ENCODE measurements at places on chromosomes 1 and 21. TPM values are rescaled to one million over a fixed set of nuclear protein-coding genes. Genes with fewer than 3 reads are reported as not detected.

DNA sequence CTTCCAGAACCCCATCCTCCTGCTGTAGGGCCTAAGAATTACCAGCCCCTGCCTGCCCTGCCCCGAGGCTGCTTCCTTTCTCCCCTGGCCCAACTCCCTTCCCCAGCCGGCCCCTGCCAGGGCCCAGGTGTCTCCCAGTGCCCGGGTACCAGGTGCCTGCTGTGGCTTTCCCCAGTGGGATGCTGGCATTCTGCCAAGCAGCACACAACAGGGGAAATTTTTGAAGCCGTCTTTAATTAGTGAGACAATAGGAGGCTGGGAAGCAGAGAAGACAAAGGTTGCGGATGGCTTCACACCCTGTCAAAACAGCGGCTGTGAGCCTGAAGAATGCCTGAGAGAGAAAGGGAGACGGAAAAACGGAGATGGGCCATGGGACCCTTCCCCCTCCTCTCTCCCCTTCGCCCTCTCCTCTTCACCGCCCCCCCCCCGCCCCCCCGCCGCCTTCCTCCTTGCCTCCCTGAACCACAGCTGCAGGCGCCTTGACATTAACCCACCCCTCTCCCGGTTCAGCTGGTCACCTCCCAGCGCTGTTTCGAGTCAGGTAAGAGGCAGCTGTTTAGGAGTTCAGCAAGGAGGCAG lies 33.6 kb downstream of the LRRN2 start:
- DNase-seq = no peak

DNA sequence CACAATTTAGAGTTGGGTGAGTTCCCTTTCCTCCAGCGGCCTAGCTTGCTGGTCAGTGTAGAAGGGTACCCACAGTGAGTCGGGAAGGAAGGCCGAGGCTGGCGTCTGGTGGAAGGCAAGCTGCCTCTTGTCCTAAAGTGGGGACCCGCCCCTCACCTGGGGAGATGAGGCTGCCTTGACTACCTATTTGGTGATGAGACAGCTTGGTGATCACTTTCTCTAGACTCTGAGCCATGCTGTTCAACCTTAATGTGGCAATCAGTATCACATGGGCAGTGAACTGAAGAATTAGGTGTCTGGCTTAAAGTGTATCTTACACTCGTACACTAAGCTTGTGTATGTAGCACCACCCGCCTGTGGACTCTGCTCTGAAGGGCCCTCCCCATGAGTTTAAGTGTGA lies 100.7 kb downstream of the COLGALT2 start:
- no peak for DNase-seq

DNA sequence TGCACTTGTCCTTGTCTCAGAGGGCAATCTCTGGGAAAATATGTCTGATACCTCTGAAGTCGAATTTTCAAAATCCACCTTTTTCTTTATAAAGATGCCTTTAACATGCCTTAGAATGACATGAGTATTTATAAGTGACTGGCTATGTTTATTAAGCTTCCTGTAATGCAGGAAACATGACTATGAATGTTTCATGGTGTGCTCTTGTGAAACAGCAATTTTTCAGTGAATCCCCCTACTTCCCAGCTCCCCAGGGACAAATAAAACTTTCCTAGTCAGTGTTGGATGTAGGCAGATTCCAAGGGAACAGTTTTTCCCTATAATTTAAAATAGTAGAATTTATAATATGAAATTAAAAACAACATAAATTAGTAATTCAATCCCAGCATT lies 437.0 kb downstream of the LMO4 start:
- no peak for DNase-seq

DNA sequence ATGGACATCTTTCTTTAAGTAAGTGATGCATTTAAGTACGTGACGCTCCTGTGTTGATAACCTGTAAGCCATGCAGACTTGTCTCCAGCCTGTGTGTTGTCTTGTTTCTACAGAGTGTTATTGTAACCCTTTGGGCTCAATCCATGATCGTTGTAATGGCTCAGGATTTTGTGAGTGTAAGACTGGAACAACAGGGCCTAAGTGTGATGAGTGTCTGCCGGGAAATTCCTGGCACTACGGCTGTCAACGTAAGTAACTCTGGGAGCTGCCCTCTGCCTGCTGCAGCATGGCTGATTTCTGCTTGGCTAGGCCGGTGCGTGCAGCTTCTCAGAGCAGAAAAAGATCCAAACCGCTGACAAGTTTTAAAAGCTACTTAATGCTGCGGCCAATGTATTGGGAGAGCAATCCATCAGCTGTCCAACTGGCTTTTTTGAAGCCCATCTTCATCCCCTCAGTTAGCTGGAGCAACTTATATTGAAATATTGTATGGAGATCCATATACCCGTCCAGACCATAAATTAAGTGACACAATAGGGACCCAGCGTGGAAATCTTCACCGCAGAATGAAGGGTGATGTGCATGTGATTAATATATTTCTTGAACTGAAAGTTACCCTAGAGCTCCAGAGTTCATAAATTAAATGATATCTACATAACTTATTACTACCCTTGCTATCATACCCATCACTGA lies 295.9 kb downstream of the NTNG1 start:
- peak; percentile 64 for DNase-seq

GRCh38 chr21:31347435-31348032 lies 3.5 kb upstream of the TIAM1 start:
- DNase-seq = no peak

- no peak for DNase-seq
Measured at GRCh38 chr1:234683127-234683860, 73.3 kb upstream of the IRF2BP2 start.

DNA sequence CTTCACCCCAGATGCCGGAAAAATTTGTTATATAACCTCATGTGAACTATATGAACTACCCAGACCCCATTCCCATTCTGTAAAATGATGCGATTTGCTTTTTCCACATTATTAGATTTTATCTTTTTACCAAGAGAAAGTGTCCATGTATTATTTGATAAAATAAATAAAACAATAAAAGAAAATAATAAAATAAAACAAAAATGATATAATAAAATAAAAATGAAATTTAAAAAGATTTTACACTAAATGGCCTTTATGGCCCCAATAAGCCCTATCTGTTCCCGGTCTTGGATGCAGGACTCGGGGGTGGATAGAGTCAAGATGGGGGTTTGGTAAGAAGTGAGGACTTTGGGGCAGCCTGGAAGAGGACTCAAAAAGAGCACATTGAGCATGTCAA lies 357.2 kb downstream of the MATN1 start:
- DNase-seq = no peak

DNA sequence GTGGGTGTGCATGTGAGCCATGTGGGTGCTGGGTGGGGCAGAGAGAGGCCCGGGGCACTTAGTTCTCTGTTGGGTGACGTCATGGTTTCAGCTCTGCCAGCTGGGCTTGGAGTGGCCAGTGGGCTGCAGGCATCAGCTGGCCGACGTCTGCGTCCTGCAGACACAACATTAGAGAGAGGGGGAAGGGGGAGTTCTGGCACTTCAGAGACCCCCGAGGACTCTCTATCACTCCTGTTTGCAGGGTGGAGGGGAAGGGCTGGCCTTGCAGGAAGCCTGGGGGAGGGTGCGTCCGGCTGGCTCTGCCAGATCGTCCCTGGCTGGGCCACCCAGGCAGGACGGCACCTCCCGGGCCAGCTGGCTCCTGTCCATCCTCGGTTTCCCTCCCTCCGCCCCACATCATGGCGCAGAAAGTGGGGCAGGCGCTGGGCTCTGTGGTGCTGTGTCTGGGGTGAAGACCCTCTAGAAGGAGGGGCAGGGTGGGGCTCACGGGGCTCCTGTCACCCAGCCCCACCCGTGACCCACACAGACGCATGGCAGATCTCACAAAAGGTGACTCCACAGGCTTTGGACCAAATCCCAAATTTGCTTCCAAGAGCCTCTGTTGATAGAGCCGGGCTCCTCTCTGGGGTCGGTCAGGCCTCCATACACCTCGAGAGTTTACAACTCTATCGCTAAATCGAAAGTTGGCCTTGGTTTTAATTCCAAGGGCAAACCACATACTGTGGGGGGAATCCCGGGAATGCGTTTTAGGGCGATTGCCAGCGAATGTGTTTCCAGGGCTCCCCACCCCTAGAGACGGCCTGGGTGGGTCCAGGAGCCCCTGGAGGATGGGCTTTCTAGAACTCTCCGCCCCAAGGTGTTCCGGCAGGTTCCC lies 73.4 kb upstream of the TTC34 start:
- no peak for DNase-seq

DNA sequence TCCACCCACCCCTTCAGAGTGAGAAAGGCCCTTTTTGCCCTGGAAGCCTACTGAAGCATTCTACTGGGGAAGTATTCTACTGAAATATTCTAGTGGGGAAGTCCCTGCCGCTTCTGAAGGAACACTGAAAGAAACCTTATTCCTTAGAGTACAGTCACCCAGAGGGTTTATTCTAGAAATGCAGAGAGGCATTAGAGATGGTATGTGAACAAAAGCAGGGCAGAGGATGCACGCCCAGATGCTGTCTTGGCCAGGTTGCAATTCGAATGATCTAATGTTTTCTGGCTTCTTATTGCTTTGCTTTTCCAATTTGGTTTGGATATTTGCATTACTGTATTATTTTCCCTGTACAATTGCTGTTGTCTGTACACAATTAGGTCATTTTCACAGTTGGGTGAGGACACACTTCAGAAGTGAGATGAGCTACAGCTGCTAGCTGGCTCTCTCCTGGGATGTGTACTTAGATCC lies 37.1 kb downstream of the CCN1 start:
- DNase-seq = no peak

GRCh38 chr1:10691740-10692125 lies 104.7 kb downstream of the CASZ1 start:
- DNase-seq = no peak

GRCh38 chr1:169809370-169810095 lies 14.8 kb upstream of the METTL18 start:
- no peak for DNase-seq

GRCh38 chr1:151993084-151993733 lies 450 bp downstream of the S100A10 start:
- peak; percentile 73 for DNase-seq

DNA sequence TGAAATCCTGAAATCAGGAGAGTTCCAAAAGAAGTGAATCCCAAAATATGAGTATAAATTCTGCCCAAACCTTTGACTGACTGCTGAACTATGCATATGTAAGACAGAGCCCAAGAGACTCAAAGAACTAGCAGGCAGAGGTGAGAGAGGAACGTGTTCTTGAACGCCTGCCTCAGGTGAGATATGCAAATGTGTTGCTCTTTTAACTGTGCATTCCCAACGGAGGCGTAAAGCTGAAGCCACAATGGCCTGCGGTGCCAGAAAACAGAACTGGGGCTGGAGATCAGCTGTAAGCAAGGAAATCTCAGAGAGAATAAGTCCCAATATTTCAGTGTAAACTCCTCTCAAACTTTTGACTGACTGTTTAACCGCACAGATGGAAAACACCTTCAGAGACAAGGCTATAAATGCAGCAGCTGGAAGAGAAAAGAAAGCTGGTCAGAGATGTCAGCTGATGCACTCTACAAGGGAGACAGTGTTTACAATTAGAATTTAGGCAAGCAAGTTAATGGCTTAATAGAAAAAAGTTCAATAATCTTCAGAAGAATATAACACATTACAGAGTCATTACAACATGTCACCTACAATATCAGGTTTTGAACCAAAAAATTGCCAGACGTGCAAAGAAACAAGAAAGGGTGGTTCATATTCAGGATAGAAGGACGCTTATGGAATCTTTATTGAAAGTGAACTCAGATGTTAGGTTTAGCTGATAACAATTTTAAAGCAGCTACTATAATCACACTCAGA lies 43.0 kb upstream of the TRIM67 start:
- DNase-seq = no peak

- DNase-seq = no peak
Measured at GRCh38 chr1:116435806-116436610, 63.0 kb downstream of the ATP1A1 start.

GRCh38 chr1:58406301-58407071 lies 140.0 kb downstream of the OMA1 start:
- DNase-seq = no peak

DNA sequence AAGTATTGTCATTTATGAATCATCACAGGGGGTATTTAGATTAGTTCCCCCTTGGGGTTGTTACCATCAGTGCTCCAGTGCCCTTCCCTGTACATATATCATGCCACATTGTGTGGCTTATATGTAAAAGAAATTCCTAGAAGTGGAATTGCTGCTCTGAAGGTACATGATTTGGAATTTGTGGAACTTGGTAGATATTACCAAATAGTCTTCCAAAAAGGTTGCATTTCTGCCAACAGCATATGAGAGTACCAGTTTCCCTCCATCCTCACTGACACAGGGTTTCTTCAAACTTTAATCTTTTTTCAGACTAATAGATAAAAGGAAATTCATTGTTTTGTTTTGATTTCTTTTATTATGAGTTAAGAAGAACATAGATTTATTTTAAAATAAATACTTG lies 41.3 kb downstream of the AKNAD1 start:
- DNase-seq = no peak

DNA sequence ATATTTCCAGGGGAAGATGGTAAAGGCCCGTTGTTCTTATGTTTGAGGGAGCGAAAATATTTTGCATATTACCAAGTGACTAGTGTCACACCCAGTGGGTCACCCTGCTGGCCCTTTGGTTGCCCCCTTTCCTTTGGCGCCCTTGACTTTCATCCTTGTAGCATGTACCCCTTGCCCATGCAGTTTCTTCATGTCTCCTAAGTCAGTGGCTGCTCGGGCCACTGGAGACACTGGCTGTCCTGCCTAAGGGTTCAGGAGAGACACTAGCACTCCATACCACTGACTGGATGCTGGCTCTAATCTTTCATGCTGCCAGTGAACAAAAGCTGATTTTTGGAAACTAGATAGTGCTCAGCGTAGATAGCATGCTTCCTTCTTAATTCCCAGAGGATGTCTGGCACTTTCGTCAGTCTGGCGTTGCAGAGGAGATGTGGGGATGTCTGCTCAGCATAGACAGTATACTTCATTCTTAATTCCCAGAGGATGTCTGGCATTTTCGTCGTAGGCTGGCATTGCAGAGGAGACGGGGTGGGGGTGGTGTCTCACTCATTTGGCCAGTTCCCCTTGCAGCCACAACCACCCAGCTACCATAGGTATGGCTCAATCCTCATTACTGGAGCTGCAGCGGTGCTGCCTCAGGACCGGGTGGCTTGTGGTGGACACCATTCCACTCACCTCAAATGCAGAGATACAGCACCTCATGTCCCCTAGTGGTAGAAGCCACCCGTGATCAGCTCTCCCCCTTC lies 770.9 kb upstream of the TPTE start:
- DNase-seq = no peak

DNA sequence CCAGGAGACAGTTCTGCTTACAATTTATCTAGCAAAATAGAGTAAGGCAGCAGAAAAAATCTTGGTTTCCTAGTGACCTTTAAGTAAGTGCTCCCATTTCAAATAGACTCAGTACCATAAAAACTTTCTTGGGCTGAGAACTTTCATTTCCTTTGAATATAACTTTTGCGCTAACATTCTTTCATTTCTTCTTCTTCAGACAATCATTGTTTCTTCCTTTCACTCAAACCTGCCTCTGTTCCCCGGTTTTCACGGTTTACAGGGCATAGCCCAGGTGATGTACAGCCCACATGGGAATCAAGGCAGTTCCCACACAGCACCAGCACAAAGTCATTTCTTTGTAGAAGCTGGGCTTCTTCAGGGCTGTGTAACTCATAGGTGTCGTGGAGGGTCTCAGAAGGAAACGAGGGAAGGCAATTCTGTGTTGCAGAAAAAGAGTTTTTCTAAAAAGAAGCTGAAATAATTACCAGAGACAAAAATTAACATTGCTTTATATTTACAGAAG lies 611.6 kb downstream of the SMYD3 start:
- DNase-seq = peak; percentile 11

ALPL gene
- 11.0 TPM for total RNA-seq

CLEC20A gene
- total RNA-seq = not detected

DNM3 gene
- 1.8 TPM for total RNA-seq

CD101 gene
- 0.38 TPM for total RNA-seq

ZNF672 gene
- 40.3 TPM for total RNA-seq

FCGR3A gene
- total RNA-seq = 31.4 TPM

Measured in Right ventricle myocardium inferior (tissue), 1 donor.